CD8-positive, alpha-beta memory T cell (primary cell): ENCODE measurements at places on chromosomes 12 and 14.
A peak's percentile ranks its signal among the peaks of the same experiment; 100 is the strongest.

- no peak for DNase-seq
Measured at GRCh38 chr12:27922531-27923139, 49.9 kb downstream of the PTHLH start.

DNA sequence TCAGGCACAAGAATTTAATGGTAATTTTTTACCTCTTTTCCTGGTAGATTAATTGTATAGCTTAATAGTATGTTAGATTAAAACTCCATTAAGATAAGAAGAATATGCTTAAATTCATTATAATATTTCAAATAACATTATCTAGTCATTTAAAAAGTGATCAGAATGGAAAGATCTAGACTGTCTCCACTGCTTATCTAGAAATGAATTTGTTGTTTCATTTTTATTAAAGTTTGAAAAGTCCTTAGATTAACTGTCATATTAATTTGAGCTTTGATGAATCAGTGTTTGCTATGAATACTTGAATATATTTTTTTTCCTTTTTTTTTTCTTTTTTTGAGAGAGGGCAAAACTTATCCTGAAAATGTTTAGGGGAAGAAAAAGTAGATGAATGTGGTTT, 236.6 kb upstream of the NPAS3 start:
- DNase-seq = no peak

- no peak for DNase-seq
Measured at GRCh38 chr14:22492622-22493542, 96.1 kb downstream of the DAD1 start.

DNA sequence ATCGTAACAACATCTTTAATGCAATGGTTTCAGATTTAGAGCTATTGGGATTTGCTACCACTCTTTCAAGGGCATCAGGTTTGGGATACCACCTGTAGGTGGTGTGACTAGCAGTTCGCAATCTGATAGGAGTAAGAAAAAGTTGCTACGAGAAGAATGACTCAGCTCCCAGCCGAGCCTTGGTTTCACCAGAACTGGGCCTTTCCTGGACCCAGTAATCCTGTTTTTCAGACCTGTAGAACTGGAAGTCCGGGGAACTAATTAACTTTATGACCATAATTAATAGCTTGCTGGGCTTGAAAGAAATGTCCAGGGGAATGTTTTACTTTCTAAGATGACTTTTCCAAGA, 770 bp downstream of the ABHD4 start:
- peak; percentile 4 for DNase-seq

- no peak for DNase-seq
Measured at GRCh38 chr14:75634848-75635247, 25.8 kb downstream of the ERG28 start.
